ENCODE measurements at places on chromosomes 16 and 17.

- DNase-seq = no peak
Observed at GRCh38 chr17:1035546-1036170, 38.7 kb downstream of the TIMM22 start.

DNA sequence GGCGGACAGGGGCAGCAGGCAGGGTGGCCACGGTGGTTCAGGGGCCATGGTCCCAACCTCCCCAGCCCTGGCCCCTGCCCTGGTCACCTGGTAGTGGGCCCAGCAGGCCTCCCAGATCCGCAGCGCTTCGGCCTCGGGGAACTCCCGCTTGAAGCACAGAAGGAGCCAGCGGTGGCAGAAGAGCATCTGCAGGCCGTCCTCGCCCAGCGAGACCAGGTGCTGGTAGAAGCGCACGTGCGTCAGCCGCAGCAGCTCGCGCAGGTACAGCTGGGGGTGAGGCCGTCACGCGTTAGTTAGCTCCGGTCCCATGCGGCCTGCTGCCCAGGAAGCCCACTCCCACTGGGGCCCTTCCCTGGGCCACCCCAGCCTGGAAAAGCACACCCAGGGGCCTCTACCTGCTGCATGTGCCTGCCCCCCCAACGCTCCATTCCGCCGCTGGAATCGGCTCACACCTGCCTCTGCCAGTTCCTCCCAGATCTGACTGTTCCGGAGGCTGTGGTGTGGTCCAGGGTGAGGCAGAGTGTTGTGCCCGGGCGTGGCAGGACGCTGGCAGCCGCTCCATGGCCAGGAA is 90.8 kb downstream of the TBC1D16 start:
- no peak for DNase-seq

GRCh38 chr17:8192070-8192815 is 2.3 kb upstream of the BORCS6 start:
- peak; percentile 59 for DNase-seq

DNA sequence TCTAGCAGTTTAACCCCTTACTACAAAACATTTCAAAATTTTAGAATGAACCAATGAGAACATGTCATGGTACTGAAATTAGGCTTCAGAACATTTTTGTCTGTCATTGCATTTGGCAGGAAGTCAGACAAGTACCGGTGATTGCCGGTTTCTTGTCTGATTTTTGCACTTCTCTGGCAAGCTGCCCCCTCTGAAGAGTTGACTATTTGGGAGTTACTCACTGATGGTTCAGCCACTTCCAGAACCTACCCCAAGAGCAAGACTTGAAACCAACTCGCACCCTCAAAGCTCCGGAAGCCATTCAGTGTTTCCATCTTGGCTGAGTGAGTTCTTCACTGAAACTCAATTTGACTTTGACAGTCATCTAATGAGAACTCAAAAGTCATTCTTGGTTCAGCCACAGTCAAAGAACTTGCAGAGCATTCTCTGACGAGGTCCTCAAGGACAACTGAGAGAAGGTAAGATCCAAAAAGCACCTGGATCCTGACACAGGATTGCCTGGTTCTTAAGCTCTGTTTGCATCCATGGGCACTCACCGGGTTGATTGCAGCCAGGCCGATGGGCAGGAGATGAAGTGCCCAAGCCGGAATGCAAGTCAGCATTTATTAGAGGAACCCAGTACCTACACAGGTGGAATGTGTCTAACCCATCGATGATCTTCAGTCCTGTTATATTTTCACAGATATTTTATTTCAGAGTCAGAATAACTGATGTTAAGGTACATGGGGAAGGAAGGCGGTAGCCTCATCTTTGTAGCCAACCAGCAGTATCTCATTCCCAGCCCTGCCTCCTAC is 93.6 kb downstream of the USP22 start:
- DNase-seq = no peak

GRCh38 chr16:66093191-66093590 is 273.3 kb upstream of the CDH5 start:
- DNase-seq = no peak

DNA sequence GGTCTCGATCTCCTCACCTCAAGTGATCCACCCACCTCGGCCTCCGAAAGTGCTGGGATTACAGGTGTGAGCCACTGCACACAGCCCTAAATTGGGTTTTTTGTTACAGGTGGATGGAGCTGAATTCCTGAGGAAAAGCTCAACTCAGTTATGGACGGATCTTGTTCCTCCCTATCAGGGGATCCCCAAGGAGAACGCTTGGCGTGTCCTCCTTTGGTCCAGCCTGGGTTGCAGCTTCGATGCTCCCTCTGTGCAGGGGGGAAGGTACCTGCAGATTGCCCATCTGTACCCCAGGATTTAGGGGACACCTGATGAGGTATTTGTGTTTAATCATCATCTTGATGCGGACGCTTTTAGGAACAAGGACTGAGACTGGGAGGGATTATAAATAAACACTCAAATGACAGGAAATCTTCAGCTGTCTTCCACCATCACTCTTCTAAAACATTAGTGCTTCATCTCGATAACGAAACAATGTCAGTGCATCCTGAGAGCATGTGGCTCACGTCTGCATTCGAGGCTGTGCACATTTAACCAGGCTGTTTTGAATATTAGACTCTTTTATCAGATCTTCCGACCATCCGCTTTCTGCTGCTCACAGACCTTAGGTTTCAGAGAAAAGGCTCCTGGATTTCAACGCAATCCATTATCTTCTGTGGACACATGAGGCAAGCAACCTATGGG is 18.2 kb upstream of the MEIOB start:
- DNase-seq = no peak

DNA sequence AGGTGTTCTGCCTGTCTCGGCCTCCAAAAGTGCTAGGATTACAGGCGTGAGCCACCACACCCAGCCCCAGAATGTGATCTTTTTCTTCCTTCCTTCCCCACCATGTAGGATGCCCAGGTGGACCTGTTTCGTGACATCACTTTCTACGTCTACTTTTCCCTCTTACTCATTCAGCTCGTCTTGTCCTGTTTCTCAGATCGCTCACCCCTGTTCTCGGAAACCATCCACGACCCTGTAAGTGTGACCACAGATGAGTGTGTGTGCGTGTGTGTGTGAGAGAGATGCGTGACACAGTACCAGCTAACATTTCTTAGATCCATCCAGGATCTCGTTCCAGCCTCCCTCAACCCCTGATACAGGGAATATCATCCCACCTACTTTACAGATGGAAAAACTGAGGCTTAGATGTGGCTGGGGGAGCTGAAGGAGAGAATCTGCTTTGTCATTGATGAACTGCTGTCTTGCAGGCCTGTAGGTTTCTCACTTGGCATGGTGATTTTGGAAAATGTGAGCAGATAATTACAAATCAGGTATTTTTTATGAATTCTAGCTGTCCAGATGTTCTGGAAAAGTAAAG is 67.1 kb downstream of the ABCC1 start:
- no peak for DNase-seq

DNA sequence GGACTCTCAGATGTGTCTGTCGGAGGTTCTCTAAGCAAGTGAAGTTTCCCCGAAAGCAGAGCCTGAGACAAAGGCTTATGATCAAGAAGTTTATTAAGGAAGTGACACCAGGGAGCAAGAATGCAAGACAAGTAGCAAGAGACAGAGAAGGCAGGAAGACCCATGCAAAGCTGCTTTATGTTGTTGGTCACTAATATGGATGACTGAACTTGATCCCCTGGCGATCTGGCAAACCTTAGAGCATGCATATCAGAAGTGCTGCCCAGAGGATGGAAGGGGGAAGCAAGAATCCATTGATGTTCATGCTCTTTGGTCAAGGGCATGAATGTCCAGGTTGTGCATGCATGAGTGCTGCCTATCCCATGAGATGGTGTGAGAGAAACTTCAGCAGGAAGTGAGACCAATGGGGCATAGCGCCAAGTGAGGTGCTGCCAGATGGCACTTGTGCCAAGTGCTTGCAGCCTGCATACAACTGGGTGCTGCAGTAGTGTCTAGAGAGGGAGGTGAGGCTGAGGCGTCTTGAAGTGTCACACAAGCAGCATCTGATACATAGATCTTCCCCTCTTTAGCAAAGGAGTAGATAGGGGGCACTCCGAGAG is 176.5 kb downstream of the SALL1 start:
- DNase-seq = no peak

Data from T-cell (primary cell).